Mucosa of gallbladder (tissue), 1 donor: ENCODE measurements at places on chromosomes 13 and 19.

- peak; percentile 40 for DNase-seq
These were observed 67.4 kb downstream of the STK24 start for GRCh38 chr13:98509271-98510155.

DNA sequence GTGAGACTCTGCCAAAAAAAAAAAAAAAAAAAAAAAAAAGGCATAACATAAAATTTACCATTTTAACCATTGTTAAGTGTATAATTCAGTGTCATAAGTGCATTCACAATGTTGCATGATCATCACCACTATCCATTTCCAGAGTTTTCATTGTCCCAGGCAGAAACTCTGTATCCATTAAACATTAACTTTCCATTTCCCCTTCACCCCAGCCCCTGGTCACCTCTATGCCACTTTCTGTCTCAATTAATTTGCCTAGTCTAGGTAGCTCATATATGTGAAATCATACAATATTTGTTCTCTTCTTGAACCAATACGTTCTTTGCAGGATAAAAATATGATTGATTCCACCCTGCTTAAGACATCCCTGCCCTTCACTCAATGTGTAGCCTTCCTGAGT, 31.0 kb upstream of the VWA8 start:
- DNase-seq = no peak

DNA sequence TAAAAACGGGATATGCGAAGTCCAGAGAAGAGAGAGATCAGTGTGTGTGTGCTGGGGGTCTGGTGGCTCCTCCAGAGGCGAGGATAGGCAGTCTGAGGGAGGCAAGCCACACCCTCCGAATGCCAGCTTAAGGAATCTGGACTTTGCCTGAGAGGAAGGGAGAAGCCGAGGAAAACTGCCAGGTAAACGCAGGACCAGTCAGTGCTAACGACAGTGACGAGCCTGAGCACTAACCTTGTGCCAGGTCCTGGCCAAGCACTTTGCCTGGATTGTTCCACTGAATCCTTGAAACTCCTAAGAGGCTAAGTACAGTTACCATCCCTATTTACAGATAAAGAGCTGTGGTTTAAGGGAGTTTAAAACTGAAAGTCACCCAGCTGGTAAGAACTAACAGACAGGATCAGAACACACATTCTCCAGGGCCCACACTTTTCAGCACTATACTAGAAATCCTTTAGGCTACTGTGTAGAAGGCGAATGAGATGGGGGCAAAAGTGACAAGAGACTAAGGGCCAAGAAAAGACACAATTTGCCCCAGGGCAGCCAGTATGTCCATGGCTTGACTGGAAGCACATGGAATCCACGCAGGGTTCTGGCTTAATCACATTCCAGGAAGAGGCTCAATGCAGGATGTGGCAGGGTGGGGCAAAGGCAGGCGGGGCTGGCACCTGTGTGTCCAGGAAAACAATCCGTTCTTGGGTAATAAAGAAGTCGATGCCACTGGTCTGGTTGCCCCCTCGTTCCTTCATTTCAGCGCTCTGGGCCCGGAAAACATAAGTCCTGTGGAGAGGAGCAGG, 15.1 kb downstream of the SMG9 start:
- peak; percentile 89 for DNase-seq

DNA sequence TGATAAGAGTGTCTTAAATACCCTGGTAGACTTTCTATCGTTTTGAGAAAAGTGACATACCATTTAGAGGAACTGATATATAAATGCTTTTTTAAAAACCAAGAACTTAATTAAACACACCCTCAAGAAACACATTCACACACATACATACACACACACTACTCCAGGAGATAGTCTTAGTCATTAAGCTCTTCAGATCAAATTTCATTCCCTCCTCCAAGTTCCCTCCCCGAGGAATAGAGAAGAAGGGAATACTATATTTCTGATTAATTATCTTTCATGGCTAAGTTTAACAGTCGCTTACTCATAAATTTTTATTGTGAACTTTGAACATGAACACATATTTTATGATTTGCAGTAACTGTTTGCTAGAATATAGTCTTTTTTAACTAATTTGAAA, 1109.5 kb downstream of the SLITRK1 start:
- no peak for DNase-seq
